ENCODE measurements at places on chromosomes 5 and 9. TPM values are rescaled to one million over a fixed set of nuclear protein-coding genes. Genes with fewer than 3 reads are reported as not detected.
A peak's percentile ranks its signal among the peaks of the same experiment; 100 is the strongest.

FCN2 gene
- total RNA-seq = not detected

FREM1 gene
- total RNA-seq = 2.2 TPM

FGFR4 gene
- 1.2 TPM for total RNA-seq

PRRX2 gene
- 5.6 TPM for total RNA-seq

- H3K27ac ChIP-seq = no peak overlapping the region
- H3K4me1 ChIP-seq = no peaks in the 10 kb centered on the region
- no peaks in the 10 kb centered on the region for H3K36me3 ChIP-seq
- H3K4me3 ChIP-seq = no peak overlapping the region
- no peak for DNase-seq
These were observed 333.4 kb downstream of the ICE1 start for GRCh38 chr5:5755888-5756287.

GRCh38 chr5:150409638-150410523, 2.8 kb downstream of the CD74 start:
- peaks cover 14% of the 10 kb centered on the region for H3K4me1 ChIP-seq
- H3K4me3 ChIP-seq = no peak overlapping the region
- H3K27me3 ChIP-seq = no peaks in the 10 kb centered on the region
- H3K27ac ChIP-seq = peak overlapping the region; percentile 87

DNA sequence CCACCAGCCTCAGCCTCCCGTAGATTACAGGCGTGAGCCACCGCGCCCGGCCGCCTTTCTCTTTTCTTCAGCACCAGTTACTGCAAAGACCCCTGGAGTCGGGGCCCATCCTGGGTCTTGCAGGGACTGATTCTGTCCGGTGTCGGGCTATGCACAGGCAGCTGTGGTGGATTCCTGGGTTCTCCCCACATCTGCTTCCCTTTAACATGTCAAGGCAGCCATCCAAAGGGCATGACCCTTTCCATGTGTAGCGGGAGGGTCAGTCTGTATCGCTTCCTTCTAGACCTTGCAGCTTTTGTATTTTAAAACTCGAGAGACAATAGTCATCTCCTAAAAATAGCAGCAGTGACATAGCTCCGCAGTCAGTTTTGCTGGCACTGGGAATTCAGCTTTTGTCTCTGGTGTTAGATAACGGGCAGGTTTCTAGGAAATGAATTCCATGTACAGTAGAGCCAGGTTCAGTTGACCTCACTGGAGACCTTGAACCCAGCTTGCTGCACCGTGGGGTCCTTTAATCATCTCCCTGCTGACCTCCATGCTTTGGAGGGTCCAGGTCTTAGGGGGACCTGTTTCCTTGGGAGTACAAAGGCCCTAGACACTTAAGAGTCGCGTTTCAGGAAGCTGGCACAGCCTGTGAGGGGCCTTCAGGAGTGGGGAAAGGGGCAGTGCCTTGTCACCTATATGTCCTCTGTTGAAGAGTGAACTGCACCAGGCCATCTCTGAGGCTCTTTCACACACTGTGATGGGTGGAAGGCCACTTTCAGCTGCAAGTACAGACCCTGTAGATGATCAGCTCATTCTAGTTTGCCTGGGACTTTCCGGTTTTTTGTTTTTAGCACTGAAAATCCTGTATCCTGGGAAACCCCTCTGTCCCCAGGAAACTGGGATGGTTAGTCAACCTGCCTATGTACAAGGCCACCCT, 13.8 kb downstream of the ANKRD33B start:
- H3K4me3 ChIP-seq = no peak overlapping the region
- no peak overlapping the region for H3K27ac ChIP-seq
- DNase-seq = no peak

GRCh38 chr5:25694801-25695200, 1050.0 kb upstream of the CDH10 start:
- H3K36me3 ChIP-seq = no peaks in the 10 kb centered on the region
- no peak overlapping the region for H3K27ac ChIP-seq
- H3K27me3 ChIP-seq = no peaks in the 10 kb centered on the region
- no peak overlapping the region for H3K4me3 ChIP-seq

GRCh38 chr5:72439192-72439591, 68.0 kb downstream of the ZNF366 start:
- H3K4me3 ChIP-seq = no peak overlapping the region
- H3K4me1 ChIP-seq = peaks cover 3% of the 10 kb centered on the region
- no peak overlapping the region for H3K27ac ChIP-seq
- DNase-seq = no peak
- no peaks in the 10 kb centered on the region for H3K27me3 ChIP-seq

DNA sequence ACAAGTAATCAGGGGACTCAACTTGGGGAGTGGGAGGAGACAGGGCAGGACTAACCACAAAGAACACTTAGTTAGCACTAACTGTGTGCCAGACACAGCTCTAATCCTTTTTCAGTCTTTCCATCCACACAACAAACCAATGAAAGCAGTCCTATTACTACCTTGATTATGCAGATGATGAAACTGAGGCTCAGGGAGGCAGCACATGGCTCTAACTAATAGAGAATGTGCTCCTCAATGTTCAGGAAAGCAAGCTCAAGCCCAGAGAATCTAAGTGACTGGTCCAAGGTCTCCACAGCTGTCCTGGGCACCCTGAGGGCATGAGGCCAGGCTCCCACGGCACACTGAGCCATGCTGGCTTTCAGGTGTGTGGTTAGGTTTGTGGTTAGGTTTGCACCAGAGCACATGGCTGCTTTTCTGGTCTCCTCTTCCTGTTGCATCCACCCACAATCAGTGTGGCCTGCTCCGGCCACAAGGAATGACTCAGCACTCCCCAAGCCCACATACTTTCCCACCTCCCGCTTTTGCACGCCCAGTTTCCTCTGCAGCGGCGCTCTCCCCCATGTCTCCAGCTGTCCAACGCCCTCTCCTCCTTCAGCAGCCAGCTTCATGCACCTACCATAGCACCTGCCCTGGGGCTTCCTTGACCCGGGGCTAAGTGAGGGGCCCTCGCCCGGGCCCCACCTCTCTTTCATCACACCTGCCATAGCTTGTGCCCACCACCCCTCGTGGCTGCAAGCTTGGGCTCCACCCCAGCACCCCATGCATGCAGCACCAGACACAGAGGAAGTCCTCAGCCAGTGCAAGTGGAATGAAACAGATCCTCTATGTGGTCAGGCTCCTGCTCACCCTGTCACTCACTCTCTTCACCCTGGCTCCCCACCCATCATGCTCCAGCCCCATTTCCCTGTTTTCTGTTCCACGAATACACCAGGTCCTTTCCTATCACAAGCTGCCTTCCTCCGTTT, 133.1 kb downstream of the GABBR2 start:
- peaks cover 6% of the 10 kb centered on the region for H3K4me1 ChIP-seq
- DNase-seq = no peak
- no peak overlapping the region for H3K27ac ChIP-seq
- no peaks in the 10 kb centered on the region for H3K27me3 ChIP-seq

DNA sequence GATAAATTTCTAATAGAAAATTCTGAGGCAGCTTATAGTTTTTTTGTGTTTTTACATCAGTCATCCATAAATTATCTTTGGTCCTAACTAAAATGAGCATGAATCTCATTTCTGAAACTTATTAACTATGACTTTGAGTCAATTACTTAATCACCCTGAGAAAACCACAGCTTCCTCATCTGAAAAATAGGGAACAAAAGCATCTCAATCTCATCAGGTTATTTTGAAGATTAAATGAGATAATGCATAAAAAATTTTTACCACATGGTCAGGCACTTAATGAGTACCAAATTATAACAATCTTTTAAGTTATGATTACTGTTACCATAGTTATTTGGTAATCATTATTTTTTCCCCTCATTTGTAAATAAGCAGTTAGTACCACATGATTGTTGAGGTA, 279.1 kb downstream of the MAST4 start:
- peaks cover 4% of the 10 kb centered on the region for H3K4me1 ChIP-seq
- H3K27ac ChIP-seq = no peak overlapping the region
- no peaks in the 10 kb centered on the region for H3K36me3 ChIP-seq
- no peak for DNase-seq
- H3K4me3 ChIP-seq = no peak overlapping the region

GRCh38 chr5:120765189-120765588, 301.1 kb downstream of the PRR16 start:
- H3K36me3 ChIP-seq = no peaks in the 10 kb centered on the region
- no peaks in the 10 kb centered on the region for H3K4me1 ChIP-seq
- no peak overlapping the region for H3K4me3 ChIP-seq

GRCh38 chr5:59485629-59486439, 407.7 kb downstream of the PDE4D start:
- H3K4me3 ChIP-seq = no peak overlapping the region
- DNase-seq = no peak
- H3K4me1 ChIP-seq = peaks cover 5% of the 10 kb centered on the region
- H3K27me3 ChIP-seq = no peaks in the 10 kb centered on the region
- H3K36me3 ChIP-seq = no peaks in the 10 kb centered on the region

- no peaks in the 10 kb centered on the region for H3K4me1 ChIP-seq
- H3K27me3 ChIP-seq = no peaks in the 10 kb centered on the region
- no peak overlapping the region for H3K27ac ChIP-seq
These were observed 214.7 kb downstream of the GAS1 start for GRCh38 chr9:86732514-86733171.

GRCh38 chr9:133709015-133709611, 29.0 kb downstream of the SARDH start:
- no peak overlapping the region for H3K27ac ChIP-seq
- DNase-seq = no peak
- H3K4me3 ChIP-seq = no peak overlapping the region
- peaks cover 5% of the 10 kb centered on the region for H3K4me1 ChIP-seq
- no peaks in the 10 kb centered on the region for H3K27me3 ChIP-seq

DNA sequence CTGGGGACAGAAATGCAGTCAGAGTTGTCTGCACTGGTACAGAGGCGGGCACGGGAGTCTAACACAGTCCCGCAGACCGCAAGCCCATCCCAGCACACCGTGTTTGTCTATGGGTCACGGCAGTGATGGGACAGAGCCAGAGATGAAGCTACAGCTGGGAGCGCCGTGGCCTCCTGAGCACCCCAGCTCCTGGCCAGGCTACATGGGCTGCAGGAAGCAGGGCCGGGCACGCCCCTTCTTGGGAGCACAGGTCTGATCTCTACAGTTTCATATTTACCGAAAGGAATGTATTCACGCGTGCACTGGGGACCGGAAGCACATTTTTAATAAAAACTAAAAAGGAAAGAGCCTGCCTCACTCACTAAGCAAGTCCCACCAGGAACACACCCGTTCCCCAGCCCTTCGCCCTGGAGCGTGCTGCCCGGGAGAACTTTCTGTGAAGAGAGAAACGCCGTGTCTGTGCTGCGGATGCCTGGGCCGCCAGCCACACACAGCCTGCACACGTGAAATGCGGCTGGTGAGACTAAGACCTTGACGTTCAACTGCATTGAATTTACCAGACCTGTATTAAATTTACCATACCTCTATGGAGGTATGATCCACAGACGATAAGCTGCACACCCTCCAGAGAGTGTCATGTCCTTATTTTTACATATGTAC, 81.1 kb downstream of the VAV2 start:
- H3K4me3 ChIP-seq = no peak overlapping the region
- DNase-seq = no peak
- no peaks in the 10 kb centered on the region for H3K36me3 ChIP-seq
- no peak overlapping the region for H3K27ac ChIP-seq
- no peaks in the 10 kb centered on the region for H3K27me3 ChIP-seq

GRCh38 chr5:180553530-180553929, 37.8 kb downstream of the SCGB3A1 start:
- H3K36me3 ChIP-seq = peaks cover 6% of the 10 kb centered on the region
- no peaks in the 10 kb centered on the region for H3K4me1 ChIP-seq
- no peak overlapping the region for H3K4me3 ChIP-seq
- no peaks in the 10 kb centered on the region for H3K27me3 ChIP-seq

GRCh38 chr9:16676519-16676918, 194.0 kb downstream of the BNC2 start:
- no peak for DNase-seq
- no peaks in the 10 kb centered on the region for H3K36me3 ChIP-seq
- H3K27ac ChIP-seq = no peak overlapping the region
- peaks cover 11% of the 10 kb centered on the region for H3K4me1 ChIP-seq
- no peak overlapping the region for H3K4me3 ChIP-seq
- H3K27me3 ChIP-seq = no peaks in the 10 kb centered on the region

DNA sequence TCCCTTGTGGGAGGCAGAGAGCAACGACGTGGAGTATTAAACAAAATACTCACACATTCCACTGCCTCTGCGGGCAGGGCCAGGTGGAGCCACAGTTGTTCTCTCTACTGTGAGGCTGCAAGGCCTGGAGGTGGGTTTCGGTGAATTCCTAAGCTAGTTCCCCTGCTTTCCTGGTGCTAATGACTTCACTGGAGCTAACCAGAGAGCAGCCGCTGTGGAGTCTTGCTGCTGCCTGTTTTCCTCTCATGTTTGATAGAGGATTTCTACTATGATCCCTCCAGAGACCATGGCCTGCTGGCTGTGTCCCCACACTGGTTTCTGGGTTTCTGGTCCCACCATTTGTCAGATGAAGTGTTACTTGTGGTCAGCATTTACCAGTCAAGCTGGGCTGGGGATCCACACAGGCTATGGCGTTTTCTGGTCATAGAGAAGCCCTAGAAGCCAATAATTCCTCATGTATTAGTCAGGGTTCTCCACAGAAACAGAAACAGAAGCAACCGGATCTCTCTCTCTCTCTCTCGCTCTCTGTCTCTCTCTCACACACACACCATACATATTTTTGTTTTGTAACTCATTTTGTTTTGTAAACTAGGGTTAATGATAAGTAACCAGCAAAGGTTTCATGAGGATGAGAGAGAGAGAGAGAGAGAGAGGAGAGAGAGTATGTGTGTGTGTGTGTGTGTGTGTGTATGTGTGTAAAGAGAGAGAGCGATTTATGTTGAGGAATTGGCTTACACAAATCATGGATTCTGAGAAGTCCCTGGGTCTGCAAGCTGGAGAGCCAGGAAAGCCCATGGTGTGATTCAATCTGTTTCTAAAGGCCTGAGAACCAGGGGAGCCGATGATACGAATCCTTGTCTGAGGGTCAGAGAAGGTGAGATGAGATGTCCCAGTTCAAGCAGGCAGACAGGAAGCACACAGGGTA, 403.0 kb downstream of the GADD45G start:
- H3K27ac ChIP-seq = no peak overlapping the region
- DNase-seq = no peak
- H3K4me3 ChIP-seq = no peak overlapping the region
- H3K27me3 ChIP-seq = no peaks in the 10 kb centered on the region

DNA sequence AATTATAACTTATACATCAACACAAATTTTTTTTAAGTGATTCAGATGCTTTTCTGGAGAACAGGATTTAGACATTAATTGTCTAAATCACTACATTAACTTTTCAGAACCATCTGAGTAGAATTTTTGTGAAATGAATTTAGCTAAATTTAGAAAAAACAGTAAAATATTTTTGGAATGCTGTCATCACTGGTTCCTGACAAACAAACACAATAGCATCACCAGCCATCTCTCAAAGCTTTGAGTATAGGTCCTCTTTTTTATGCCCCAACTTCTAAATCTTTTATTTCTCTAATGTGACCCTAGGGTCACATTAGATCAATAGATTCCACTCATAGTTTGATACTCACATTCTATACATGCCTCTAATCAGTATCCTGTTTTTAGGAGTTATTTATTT, 104.6 kb downstream of the PRR16 start:
- DNase-seq = no peak
- H3K27me3 ChIP-seq = no peaks in the 10 kb centered on the region
- no peak overlapping the region for H3K4me3 ChIP-seq
- no peaks in the 10 kb centered on the region for H3K36me3 ChIP-seq

- no peak for DNase-seq
- no peak overlapping the region for H3K4me3 ChIP-seq
- peaks cover 9% of the 10 kb centered on the region for H3K36me3 ChIP-seq
- H3K4me1 ChIP-seq = no peaks in the 10 kb centered on the region
These were observed 94.6 kb downstream of the SEMA6A start for GRCh38 chr5:116479776-116480675.

GRCh38 chr9:93190133-93190525, 6.2 kb downstream of the WNK2 start:
- H3K27me3 ChIP-seq = no peaks in the 10 kb centered on the region
- no peak overlapping the region for H3K27ac ChIP-seq
- H3K4me1 ChIP-seq = no peaks in the 10 kb centered on the region
- H3K4me3 ChIP-seq = no peak overlapping the region

Data from thyroid gland (tissue), 4 donors.